HT-29 (cell line): ENCODE measurements at places on chromosomes 6 and 20. TPM values are rescaled to one million over a fixed set of nuclear protein-coding genes. Genes with fewer than 3 reads are reported as not detected.

- DNase-seq, result peak; percentile 14
Measured at GRCh38 chr6:170260686-170261085, 30.2 kb downstream of the DLL1 start.

DNA sequence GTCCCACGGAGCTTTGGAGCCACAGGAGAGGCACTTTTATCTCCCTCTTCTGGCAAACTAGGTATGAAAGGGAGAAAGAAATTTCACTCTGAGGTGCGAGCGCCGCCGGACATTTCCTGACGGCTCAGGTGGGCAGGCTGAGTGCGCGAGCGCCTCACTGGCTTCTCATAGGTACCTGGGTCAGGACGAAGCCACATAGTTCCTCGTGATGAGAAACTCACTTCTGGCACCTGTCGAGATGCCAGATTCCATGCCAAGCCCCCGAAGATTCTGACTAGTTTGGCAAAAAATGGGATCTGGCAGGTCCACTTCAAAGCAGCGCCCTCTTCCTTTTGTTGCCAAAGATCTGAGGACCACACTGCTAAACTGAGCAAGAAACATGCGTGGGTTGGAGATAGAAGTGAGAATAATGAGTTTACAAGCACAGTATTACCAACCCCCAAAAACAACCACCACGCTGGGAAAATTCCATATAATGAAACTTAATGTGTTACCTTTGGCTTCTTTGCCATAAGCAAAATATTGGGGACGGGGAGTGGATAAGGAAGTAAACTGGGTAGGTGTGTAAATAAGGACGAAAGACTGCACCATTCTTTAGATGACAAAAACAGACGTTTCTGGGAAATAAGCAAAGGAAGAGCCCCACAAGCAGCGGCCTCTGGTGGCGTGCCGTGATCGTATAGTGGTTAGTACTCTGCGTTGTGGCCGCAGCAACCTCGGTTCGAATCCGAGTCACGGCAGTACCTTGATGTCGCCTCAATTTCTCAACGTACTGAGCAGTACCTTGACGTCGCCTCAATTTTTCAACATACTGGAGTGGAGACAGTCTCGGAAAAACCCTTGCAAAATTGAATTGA lies 89.8 kb upstream of the PRSS16 start:
- peak; percentile 71 for DNase-seq

MYO6 gene
- total RNA-seq, result 28.8 TPM in 2 replicates

GRCh38 chr20:36102809-36103596 lies 51.5 kb upstream of the EPB41L1 start:
- DNase-seq, result no peak

- peak; percentile 69 for DNase-seq
Measured at GRCh38 chr6:36120539-36120938, 9.8 kb upstream of the MAPK13 start.

GRCh38 chr20:5843054-5843592 lies 92.9 kb downstream of the SHLD1 start:
- no peak for DNase-seq

DNA sequence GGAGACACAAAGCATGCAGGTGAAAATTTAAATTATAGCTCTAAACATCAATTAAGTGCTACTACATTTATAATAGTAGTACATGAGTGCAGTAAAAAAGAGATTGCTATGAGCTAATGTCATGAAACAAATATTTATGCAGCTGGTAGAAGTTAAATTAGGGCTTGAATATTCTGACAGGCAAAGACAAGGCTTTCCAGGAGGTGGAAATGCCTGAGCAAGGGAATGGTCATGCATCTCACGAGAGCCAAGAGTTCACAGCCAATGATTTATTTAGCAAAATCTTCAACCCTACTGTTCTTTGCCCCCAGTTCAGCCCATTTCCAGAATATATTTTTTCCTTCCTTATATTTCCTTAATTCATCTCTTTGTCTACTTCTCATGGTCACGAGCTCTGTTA lies 128.9 kb downstream of the HIVEP2 start:
- no peak for DNase-seq

- no peak for DNase-seq
Measured at GRCh38 chr6:20769631-20770030, 235.4 kb downstream of the CDKAL1 start.

PSMG4 gene
- 142 and 145 TPM in 2 replicates for total RNA-seq

DNA sequence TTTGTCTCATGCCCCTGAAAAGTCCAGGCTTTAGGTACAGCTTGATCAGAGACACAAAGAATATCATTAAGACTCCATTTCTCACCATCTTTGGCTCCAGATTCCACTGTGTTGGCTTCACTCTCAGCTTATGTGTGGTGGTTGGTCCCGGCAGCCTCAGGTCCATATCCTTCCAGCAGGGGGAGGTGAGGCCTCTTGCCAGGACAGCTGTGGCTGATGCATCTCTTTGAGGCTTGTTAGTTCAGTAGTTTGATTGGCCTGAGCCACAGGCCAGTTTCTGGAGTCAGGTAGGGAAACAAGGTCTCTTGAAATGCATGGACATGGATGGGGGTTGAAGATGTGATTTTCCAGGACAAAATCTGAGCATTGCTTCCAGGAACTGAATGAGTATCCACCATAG lies 62.4 kb downstream of the JAG1 start:
- DNase-seq, result peak; percentile 57

DNA sequence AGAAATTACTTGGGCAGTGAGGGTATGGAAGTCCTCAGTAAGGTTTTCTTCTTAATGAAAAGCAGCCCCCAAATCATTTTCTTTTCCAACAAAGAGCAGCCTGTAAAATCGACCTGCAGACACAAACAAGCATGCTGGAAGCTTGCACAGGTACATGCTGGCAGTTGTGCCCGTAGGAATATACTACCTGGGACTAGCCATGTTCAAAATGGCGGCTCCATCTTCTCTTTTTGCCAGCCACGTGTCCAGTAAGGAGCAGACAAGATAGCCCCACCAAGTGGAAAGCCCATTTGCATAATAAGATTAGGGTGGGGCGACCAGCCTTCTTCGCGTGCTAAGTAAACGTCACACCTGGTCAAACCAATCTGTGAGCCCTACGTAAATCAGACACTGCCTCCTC lies 259.4 kb upstream of the AGPAT4 start:
- DNase-seq, result no peak

GRCh38 chr6:946546-946945 lies 253.6 kb upstream of the EXOC2 start:
- no peak for DNase-seq

WFDC5 gene
- total RNA-seq, result not detected in 2 replicates

GRCh38 chr20:35276408-35276807 lies 1.5 kb downstream of the MMP24OS start:
- DNase-seq, result no peak

FAM217A gene
- not detected in 2 replicates for total RNA-seq

DNA sequence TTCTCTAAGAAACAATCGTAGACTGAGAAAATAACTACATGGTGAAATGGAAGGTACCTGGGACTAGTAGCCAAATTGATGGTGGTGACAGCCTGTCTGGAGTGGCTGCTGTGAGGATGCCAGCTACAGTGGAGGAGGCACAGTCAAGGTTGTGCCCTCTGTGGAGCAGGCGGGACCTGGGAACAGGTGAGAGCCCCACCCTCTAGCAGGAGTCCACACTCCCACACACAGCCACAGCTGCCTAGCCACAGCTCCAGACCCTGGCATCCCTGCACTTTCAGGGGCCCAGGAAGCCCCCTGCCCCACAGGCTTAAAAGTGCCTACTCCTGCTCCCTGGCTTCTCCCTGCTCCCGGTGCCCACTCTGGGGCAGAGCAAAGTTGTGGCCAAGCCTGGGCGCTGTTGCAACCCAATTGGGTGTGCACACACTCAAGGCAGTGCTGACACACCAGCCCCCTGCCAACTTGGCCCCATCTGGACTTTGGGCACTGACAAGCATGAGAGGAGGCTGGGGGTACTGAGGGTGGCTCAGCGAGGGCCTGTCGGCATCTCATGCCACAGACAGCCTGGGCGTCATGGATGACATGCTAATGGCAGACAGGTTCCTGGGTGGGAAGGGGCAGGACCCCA lies 548.7 kb downstream of the TBC1D32 start:
- DNase-seq, result no peak

DNA sequence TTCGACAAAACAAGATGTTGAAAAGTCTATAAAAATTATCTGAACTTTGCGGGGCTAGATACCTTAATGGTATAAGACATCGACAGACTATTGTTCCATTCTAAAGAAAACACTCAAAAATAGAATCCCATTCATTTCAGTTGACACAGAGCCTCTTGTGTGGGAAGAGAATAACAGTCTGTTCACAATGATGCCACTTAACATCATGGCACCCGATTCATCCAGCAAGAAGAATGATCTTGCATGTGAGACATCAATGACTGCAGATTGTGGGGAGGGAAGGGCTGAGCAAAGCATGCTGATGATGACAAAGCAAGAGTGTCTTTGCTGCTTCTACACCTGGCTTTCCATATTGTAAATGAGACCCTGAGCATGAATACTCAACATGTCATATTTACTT lies 49.7 kb upstream of the ARMH2 start:
- no peak for DNase-seq

- DNase-seq, result peak; percentile 44
Measured at GRCh38 chr6:158654960-158655489, 5.2 kb downstream of the SYTL3 start.

- DNase-seq, result no peak
Measured at GRCh38 chr20:61913423-61914225, 152.1 kb downstream of the TAF4 start.

- no peak for DNase-seq
Measured at GRCh38 chr20:18737140-18737539, 76.4 kb upstream of the SCP2D1 start.

GRCh38 chr20:11845340-11845739 lies 72.4 kb upstream of the BTBD3 start:
- DNase-seq, result no peak

RAMACL gene
- 0.15 TPM in 1 of 2 replicates, not detected in the other for total RNA-seq

DNA sequence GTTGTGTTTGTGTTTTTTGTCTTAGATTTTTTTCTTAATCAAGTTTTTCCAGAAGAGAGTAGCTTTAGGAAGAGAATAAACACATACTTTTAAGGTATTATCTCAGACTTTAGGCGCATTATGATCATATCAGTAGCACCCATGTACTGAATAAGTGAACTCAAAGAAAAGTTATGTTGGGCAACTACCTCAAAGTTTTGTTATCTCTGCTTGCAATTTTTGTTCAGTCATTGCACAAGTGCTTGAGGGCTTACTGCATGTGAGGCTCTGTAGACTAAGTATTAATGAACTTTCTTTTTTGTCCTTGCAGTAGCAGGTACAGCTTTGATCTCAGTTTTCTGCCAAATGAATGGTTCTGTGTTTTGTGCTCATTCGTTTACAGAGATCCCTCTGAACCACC lies 189.0 kb downstream of the SLC16A10 start:
- no peak for DNase-seq

- no peak for DNase-seq
Measured at GRCh38 chr6:4884646-4885340, 108.6 kb downstream of the CDYL start.

GRCh38 chr6:100712997-100713396 lies 168.1 kb downstream of the ASCC3 start:
- no peak for DNase-seq

DNA sequence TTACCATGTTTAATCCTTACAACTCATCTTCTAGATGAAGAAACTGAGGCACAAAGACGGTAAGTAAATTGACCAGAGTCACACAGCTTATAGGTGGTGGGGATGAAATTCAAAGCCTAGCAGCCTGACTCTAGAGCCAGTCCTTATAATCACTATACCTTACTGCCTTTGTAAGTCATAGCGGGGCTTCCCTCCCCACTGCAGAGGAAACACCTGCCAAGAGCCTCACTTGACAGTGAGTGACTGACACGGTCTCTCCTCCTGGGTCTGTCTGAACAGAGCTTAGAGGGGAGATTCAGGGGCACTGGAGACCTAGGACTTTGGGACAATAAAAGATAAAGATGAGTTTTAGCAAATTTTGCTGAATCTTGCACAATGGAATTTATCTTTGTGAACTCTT lies 12.8 kb downstream of the SUN5 start:
- no peak for DNase-seq

DNA sequence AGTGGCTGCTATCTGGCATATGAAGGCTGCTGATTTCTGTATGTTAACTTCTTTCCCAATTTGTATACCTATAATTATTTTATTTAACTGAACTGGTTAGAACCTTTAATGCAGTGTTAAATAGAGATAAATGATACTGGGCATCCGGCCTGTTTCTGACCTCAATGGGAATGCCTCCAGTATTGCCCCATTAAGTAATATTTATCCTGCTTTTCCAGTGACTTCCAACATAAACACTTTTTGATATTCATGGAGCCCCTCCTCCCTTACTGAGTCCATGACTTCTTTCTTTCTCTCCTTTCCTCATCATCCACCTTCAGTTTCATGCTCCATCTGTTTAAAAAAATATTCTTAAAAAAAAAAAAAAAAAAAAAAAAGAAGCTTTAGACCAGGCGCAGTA lies 8.8 kb downstream of the TRIM27 start:
- no peak for DNase-seq

- no peak for DNase-seq
Measured at GRCh38 chr20:31716818-31717477, 5.7 kb downstream of the BCL2L1 start.

DNA sequence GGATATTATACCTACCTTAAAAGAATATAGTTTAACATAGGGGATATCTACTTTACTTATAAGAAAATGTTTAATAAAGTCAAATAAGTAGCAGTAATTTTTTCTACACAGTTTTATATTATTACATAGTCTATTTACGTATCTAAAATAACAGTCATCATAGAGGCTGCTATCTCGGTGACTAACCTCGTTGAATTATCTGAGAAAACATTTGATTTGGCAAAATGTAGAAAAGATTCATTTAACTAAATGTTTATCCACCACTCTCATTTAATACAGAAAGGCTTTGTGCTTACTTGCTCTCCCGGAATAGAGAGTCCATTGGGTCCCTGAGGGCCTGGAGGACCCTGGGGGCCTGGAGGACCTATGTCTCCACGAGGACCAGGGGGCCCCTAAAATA lies 103.6 kb downstream of the COL12A1 start:
- DNase-seq, result no peak

GRCh38 chr6:105226598-105227294 lies 46.9 kb upstream of the POPDC3 start:
- no peak for DNase-seq

RIPPLY2 gene
- not detected in 2 replicates for total RNA-seq

DNA sequence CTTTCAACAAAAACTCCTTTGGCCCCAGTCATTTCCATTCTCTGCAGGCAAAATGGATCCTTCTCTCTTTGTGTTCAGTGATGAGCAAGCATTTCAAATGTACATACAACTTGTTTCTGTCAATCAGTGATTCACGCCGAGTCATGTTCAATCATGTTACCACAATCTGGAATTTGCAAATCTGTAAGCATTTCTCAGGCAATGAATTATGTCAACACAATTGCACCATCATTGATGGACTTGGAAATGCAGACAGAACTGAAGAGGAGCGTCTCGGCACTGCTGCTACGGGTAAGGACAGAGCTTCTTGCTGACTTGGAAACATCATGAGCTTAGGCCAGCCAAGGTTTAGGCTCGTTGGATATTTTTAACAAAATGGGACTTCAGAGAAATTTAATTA lies 132.8 kb upstream of the AGPAT4 start:
- no peak for DNase-seq

DNA sequence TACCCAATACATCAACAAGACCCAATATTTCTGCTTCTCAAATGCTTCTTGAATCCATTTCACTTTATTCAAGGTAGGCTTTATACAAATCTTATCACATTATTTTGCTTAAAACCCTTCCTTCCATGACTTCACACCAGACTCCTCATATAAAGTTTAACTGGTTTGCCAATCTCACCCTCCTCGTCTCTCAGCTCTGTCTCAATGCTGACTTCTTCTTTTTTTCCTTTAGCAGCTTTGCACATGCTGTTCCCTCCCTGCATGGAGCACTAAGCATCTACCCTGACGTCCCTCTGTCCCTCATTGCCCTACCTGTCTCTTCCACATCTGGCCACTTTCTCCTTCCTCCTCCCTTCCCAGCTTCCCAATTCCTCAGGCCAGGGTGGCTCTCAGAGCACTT lies 31.4 kb downstream of the KCNK17 start:
- DNase-seq, result no peak

LZTS3 gene
- 6.5 and 6.6 TPM in 2 replicates for total RNA-seq
